ENCODE measurements at places on chromosomes 3 and 15.

DNA sequence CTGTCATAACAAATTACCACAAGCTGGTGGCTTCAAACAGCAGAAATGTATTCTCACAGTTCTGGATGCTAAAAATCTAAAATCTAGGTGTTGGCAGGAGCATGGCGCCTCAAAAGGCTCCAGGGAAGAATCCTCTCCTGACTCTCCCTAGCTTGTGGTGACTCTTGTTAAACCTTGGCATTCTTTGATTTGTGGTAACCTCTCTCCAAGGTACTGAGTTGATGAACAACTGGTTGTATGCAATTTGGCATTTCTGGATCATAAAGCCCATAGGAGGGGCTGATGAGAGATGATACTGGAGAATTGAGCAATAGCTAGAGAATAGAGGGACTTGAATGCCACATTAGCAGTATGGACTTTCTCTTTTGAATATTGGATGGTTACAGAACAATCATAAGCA lies 821.8 kb downstream of the TBL1XR1 start:
- DNase-seq: peak; percentile 19

DNA sequence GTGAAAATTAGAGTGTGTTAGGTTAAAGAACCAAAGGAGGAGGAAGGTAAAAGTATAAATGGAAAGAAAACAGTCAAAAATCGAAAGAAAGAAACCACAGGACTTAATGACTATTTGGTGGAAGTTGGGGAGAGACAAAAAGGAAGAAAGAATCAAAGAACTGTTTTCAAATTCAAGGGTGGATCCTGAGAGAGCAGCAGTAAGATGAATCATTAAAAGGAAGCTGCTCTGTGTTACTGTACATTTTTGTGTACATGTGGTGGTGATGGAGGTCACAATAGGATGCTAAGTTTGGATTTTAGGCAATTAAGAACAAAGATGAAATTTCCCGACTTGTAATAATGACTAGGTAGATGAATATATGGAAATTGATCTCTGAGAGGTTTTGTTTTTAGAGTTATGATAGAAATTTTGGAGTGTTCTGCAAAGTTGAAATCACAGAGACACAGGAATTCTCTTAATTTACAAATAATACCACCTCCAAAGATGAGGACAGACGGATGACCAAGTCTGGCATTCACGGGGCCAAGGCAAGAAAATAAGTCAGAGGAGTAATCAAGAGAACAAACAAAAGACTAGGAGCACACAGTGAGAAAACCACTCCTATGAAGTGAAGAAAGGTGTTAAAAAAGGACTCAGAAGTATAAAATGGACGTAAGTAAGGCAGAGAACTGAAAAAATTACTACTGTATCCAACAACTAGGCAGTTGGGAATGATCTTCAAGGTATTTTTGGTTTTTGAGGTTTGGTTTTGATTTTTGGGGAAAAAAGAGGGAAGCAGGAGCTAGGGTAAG lies 7.1 kb downstream of the DHX36 start:
- no peak for DNase-seq

DNA sequence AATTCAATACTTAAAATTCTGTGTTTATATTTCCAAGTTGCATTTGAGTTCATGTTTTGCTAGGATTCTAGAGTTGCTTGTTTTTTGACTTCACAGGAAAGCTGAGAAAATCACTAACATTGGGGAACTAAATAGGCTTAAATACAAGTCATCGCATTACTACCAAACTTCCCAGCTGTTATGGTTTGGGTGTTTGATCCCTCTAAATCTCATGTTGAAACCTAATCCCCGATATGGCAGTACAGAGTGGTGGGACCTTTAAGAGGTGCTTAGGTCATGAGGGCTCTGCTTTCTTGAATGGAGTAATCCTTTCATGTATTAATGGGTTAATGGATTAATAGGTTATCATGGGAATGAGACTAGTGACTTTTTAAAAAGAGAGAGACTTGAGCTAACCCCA lies 77.2 kb upstream of the ARPP21 start:
- no peak for DNase-seq

GRCh38 chr15:98519767-98520550 lies 128.4 kb upstream of the IGF1R start:
- no peak for DNase-seq

GRCh38 chr3:12902181-12902999 lies 61.0 kb upstream of the RPL32 start:
- DNase-seq: no peak

GRCh38 chr3:167406876-167407492 lies 26.9 kb upstream of the ZBBX start:
- DNase-seq: peak; percentile 88

GRCh38 chr15:84828086-84828908 lies 11.1 kb downstream of the ALPK3 start:
- no peak for DNase-seq

GRCh38 chr15:51137880-51138430 lies 43.2 kb upstream of the TNFAIP8L3 start:
- DNase-seq: no peak

GRCh38 chr15:75230016-75230343 lies 28.2 kb upstream of the GOLGA6C start:
- DNase-seq: no peak

DNA sequence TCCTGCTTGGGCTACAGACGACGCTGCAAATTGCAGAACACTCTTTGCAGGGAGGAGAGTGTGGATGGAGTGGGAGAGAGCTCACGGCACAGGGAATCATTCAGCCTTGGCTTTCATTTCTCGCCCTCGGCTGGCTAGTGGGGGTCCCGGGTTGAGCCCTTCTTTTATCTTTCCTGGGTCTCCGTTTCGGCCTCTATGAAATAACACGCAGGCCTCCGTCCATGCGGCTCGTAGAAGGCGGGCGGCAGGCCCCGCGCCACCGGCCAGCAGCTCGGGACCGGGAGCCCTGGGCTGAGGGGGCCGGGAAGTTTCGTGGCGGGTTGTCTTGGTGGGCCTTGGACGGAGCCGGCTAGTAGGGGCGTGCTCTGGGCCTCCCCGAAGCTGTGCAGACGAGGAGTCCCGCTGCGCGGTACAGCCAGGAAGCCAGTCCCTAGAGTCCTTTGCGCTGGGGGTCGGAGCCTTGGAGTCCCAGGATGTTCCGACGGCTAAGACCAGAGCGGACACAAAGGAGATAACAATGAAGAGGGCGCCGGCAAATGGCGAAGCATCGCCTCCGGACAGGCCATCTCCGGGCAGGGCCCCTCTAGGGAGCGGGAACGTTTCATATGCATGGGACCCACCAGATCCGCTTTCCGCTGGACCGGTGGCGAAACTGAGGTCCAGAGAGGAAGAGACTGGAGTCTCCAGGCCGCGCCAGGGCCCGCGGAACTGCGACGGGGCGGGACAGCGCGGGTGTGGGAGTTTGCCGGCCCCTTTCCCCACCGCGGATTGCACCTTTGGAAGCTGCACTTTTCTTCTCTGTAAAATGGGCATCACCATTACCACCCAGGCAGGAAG lies 4.3 kb downstream of the RNU6-1 start:
- peak; percentile 33 for DNase-seq

GRCh38 chr3:122789585-122790273 lies 3.9 kb downstream of the HSPBAP1 start:
- DNase-seq: no peak

DNA sequence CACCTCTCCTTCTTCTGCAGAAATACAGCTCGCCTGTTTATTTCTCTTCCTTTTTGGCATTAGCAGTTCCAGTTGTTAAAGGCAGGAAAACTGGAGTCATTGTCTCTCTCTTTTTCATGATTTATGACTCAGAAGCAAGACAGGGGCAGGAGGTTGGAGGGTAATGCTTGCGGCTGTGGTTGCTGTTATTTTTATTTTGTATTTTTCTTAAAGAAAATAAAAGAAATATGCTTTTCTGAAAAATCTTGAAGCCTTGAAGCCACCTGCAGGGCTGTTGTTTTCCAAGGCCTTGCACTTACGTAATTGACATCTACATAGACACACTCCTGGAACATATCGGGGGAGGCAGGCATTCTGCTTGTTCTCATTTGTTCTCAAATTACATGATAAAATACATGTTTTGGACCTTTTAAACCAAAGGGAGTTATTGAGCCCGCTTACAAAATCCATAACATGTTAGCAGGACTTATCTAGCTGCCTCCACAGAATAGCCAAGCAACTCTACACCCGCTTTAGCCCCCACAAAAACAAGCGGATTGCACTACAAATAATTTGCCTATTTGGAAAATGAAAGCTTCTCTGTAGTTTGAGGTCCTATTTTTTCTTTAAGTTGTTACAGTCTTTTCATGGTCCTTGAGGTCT lies 1004.6 kb upstream of the NR2F2 start:
- peak; percentile 5 for DNase-seq

DNA sequence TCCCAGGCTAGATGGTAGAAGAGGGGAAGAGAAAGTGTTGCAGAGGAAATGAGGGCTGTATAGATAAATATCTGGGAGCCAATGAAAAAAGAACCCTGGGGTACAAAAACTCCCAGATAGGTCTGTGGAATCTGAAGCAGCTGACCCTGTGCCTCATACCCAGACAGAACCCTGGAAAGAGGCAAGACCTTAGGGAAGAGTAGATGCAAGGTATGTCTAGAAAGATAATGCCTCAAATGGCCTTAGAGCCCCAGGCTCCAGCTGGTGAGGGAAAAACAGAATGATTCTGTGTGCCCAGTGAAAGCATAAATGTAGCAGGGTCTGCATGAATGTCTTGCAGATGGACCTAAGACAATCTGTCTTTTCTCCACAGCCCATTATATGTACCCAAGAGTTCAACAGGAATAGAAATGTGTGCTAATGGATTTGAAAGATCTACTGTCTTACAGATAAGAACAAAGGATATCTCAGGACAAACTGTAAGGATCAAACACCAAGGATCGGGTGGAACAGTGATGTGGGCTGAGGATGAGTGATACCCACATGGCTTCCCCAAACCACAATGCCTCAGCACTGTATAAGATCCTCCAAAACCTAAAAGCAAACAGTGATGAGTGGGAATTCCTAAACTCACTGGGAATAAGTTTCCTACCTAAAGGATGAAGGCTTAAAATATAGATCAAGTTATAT lies 58.8 kb downstream of the NCEH1 start:
- no peak for DNase-seq

- DNase-seq: no peak
Observed at GRCh38 chr15:69857686-69858391, 239.9 kb downstream of the TLE3 start.

DNA sequence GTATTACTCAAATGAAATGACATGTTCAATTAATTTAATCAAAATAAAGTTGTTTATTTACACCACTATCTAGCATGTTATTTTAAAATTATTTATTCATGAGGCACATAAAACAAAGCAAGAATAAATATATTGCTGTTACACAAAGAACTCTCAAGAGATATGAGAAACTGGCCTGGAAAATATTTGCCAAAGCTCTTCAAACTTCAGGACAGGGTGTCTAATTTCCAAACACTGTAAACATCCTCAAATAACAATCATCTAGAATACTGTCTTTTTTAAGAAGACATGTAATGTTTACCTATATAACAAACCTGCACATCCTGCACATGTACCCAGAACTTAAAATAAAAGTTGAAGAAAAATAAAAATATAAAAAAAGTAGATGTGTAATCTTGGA lies 876.6 kb downstream of the TUSC7 start:
- DNase-seq: no peak

DNA sequence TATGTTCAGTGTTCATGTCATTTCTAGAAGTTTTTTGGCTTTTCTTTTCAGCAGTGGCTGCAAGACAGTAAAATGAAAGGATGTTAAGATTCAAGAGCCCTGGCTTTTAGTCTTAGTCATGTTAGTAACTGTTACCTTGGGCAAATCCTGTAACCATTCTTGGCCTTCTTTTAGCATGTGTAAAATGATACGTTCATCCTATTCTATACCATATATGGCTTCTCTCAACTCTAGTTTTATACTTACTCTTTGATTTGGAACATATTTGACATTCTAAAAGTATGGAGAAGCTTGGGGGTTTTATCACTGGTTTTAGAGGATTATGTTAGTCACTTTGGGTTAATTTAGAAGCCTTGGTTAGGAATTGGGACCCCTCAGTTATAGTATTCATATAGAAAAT lies 20.1 kb downstream of the GTF2E1 start:
- no peak for DNase-seq

DNA sequence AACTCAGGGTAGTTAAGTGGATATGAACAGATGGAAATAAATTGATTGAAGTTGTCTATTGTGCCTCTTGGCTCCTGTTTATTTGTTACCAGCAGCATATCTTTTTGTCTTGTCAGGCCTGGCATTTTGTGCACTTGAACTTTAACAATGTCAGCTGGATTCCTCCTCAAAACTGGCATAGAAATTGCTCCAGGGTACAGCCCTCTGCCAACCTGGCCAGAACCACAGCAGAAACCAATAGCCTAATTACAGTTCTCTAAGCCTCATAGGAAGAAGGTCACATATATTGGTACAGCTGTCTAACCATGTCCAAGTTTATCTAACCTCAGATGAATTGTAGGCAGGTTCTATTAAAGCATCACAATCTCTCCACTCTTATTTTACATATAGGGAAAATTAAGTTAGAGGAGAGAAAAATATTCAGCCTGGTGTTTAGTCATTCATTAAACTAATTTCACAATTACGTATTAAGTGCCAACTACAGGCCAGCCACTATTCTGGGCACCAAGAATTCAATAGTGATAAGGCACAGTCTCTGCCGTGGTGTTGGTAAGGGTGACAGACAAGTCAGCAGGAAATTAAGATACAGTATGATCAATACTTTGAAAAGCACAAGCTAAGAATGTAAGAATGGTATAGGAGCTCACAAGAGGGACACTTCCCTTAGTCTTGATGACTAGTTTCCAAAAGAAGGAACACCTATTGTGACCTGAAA lies 452.9 kb upstream of the NECTIN3 start:
- DNase-seq: no peak

- DNase-seq: no peak
Observed at GRCh38 chr3:100018806-100019205, 95.5 kb downstream of the FILIP1L start.

- no peak for DNase-seq
Observed at GRCh38 chr3:191649626-191650025, 188.7 kb downstream of the PYDC2 start.

- DNase-seq: peak; percentile 71
Observed at GRCh38 chr15:51046799-51047449, 47.8 kb downstream of the TNFAIP8L3 start.

- DNase-seq: peak; percentile 93
Observed at GRCh38 chr15:97903971-97904572, 56.4 kb upstream of the ARRDC4 start.

- no peak for DNase-seq
Observed at GRCh38 chr15:47965297-47965696, 155.5 kb upstream of the SLC24A5 start.

GRCh38 chr15:82044373-82045178 lies 1.2 kb downstream of the MEX3B start:
- DNase-seq: peak; percentile 85

DNA sequence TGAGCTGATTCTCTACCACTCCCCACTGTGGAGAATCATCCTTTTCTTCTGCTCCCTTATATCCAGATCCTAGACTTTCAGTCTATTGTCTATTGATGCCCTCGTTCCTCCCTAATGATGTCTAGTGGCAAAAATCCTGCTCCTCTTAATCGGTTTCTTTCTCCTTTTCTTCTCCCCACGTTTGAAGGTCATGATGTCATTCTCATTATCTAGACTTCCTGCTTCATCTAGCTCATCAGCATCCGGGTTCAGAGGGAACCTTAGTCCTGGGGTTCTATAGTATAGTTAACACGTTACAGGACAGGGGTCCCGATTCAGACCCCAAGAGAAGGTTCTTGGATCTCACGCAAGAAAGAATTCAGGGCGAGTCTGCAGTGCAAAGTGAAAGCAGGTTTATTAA lies 14.9 kb upstream of the ALDH1A2 start:
- DNase-seq: no peak

- no peak for DNase-seq
Observed at GRCh38 chr3:107112356-107112755, 264.9 kb upstream of the CCDC54 start.
